ENCODE measurements at places on chromosomes 16 and 17. TPM values are rescaled to one million over a fixed set of nuclear protein-coding genes. Genes with fewer than 3 reads are reported as not detected.

MT1H gene
- 0.77 TPM for total RNA-seq

CCL3 gene
- total RNA-seq: not detected

KRT20 gene
- not detected for total RNA-seq

TNFRSF13B gene
- not detected for total RNA-seq
